ENCODE measurements at places on chromosomes 16 and 17.

DNA sequence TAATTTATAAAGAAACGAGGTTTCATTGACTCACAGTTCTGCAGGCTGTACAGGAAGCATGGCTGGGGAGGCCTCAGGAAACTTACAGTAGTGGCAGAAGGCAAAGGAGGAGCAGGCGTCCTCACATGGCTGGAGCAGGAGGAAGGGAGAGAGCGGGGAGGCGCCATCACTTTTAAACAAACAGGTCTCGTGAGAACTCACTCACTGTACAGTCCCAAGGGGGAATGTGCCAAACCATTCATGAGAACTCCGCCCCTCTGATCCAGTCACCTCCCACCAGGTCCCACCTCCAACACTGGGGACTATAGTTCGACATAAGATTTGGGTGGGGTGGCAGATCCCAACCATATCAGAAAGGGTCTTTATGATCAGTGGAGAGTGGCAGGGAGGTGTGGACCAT, 392.4 kb upstream of the TNRC6C start:
- no peak for DNase-seq

- no peak for DNase-seq
Measured at GRCh38 chr16:73886426-73886825, 410.2 kb upstream of the PSMD7 start.

GRCh38 chr17:72025113-72025512, 95.7 kb upstream of the SOX9 start:
- DNase-seq: no peak

GRCh38 chr17:78899361-78900260, 3.4 kb downstream of the CEP295NL start:
- DNase-seq: no peak

DNA sequence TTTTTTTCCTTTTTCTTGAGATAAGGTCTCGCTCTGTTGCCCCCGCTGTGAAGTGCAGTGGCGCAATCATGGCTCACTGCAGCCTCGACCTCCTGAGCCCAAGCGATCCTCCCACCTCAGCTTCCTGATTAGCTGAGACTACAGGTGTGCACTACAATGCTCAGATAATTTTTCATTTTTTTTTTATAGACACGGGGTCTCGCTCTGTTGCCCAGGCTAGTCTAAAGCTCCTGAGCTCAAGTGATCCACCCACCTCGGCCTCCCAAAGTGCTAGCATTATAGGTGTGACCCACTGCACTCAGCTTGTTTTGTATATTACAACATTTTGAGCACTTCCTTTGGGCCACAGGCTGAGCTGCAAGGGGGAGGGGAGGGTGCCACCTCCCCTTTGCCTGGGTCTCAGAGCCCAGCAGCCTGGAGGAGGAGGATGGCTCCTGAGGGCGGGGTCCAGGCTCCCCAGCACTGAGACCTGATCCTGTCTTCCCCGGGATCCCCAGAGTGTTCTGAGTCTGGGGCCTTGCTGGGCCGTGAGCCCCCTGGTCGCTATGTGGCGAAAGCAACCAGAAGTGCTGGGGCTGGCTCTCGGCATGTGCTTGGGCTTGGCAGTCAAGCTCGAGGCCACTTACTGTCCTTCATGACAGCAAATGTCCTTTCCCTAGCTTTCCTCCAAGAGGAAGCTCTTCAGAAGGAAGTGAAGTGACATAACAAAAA, 8.1 kb downstream of the DEF8 start:
- DNase-seq: no peak

- no peak for DNase-seq
Measured at GRCh38 chr17:75288359-75288758, 874 bp downstream of the SLC25A19 start.

GRCh38 chr16:2206420-2206779, 1.1 kb downstream of the MLST8 start:
- DNase-seq: no peak

DNA sequence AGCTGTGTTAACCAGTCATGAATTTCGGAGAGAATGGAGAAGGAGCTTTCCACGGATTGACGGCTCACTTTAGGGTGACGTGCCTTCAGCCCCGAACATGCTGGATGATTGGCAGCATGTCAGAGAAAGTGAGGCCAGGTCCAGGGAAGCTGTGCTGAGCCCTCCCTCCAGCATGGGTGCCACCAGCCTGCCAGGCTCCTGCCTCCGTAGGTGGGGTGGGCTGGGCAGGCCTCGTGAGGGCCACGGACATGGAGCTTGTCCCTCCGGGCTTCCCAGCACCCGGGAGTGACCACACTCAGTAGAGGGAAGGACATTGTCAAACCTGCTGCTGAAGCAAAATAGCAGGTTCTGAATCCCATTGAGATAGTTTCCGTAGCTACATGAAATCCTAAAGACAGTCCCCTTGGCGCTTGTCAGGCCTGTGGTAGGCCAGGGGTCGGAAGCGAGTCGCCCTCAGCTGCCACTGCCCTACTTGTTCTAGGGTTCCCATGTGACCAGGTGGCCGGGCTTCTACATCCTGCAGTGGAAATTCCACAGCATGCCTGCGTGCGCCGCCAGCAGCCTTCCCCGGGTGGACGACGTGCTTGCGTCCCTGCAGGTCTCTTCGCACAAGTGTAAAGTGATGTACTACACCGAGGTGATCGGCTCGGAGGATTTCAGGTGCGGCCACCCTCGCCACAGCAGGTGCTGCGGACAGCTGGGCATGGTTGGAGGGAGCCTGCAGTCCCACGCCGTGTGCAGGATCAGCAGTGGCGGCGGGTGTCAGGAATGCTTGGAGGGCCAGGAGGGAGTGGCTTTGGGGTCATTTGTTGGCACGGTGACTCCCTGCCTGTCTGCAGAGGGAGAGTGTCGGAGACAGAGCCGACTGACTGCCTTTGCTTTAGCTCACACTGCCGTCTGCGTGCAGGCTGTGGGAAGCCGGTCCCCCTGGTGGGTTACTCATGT, 72.3 kb downstream of the SEC14L1 start:
- DNase-seq: no peak

GRCh38 chr16:12207939-12208338, 231.4 kb downstream of the SNX29 start:
- no peak for DNase-seq

GRCh38 chr16:48335961-48336360, 49.3 kb downstream of the SIAH1 start:
- peak; percentile 45 for DNase-seq

GRCh38 chr16:84862804-84863480, 43.2 kb downstream of the CRISPLD2 start:
- no peak for DNase-seq

- DNase-seq: no peak
Measured at GRCh38 chr17:5122586-5123342, 6.9 kb downstream of the USP6 start.
